Activated CD4-positive, alpha-beta T cell treated with anti-CD3 and anti-CD28 coated beads, Interleukin-10, Interleukin-2, amounts not matched to agents 100 ng/mL and 50 ng/mL, durations not matched to agents 16 hours and 8 hours (primary cell): ENCODE measurements at places on chromosomes 4 and X.

DNA sequence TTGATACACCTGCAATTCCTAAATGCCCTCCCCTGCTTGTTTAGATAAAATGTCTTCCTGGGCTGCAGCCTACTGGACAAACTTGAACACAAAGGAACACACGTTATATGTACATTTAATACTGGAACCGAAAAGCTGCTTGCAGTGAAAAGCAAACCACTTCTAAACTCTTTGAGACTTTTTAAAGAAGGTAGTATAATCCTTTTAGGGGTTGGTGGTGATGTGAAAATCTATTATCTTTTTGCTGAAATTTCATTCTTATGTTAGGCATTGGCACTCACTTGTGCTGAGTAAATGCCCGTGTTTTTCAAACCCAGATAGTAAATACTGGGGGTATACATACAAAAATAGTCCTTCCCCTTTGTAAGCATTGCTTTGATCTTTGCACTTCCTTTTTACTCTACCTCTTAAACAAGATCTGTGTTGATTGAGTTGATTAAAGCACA lies 2.2 kb downstream of the NFKB1 start:
- peak; percentile 31 for DNase-seq

- no peak for DNase-seq
Measured at GRCh38 chr4:163707873-163708272, 213.4 kb downstream of the TMA16 start.

- no peak for DNase-seq
Measured at GRCh38 chr4:168805341-168805740, 204.7 kb downstream of the CBR4 start.

DNA sequence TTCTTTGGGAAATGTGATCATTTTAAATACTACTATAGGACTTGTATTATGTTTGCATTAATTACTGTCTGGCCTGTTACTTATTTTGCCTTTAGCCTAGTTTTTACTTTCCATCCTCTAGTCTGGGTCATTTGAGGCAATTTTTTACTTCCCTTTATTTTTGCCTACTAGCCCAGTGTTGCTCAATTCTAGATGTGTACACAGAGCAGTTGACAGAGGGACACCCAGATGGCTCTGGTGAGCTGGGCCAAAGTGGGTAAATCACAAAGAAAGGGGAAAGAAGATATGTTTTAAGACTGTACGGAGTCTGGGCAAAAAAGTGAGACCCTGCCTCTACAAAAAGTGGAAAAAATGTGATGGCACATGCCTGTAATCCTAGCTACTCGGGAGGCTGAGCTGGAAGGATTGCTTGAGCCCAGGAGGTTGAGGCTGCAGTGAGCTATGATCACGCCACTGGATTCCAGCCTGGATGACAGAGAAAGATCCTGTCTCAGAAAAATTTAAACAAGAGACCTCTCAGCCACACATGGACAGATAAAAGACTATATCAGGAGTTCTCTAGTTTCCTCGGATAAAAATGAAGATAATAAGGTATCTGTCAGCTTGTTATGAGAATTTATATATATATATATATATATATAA lies 35.7 kb downstream of the APOO start:
- DNase-seq = no peak

GRCh38 chr4:27085396-27085795 lies 224.8 kb downstream of the STIM2 start:
- no peak for DNase-seq

- peak; percentile 50 for DNase-seq
Measured at GRCh38 chr4:98474408-98474844, 184.0 kb downstream of the TSPAN5 start.

DNA sequence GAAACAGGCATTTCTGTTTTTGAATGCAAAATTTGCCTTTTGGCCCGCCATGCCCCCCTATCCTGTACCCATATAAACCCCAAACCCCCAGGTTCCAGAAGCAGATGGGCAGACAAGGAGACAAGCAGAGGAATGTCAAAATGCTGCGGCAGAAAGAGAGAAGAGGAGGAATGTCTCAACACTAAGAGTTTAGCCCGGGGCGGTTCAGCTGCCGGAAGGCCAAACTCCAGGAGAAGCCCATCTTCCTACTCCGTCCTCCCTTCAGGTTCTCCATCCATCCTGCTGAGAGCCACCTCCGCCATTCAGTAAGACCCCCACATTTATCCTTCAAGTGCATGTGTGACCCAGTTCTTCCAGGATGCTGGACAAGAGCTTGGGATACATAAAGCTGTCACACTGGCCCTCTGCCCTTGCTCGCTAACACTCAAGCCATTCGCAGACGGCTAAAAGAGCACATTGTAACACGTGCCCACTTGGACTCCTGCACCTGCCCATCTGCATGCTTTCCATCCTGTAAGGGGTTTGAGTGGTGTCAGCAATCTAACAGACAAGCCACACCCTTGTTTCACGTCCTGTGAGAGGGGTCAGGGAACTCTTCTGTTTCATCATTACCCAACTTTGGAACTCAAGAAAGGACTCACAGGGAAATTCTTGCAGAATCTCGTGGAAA lies 31.3 kb downstream of the TLR10 start:
- DNase-seq = no peak

GRCh38 chr4:140239311-140239710 lies 85.3 kb upstream of the MAML3 start:
- no peak for DNase-seq

DNA sequence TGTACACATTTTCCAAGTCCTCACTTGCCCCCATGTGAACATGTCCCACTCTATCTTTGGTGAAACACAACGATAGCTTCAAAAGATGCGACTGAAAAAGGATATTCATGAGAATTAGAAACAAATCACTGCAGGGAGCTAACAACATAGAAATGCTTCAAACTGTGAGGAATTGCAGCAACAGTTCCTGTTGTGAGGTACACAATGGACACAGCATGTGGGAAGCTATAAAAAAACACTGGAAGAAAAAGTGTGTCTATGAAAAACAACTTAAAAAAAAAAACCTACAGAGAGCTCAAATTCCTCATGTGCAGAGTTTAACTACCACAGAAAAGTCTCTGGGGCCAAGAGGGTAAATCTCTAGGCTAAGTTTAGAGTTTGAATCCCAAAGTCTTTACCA lies 51.6 kb upstream of the BLTP1 start:
- no peak for DNase-seq

DNA sequence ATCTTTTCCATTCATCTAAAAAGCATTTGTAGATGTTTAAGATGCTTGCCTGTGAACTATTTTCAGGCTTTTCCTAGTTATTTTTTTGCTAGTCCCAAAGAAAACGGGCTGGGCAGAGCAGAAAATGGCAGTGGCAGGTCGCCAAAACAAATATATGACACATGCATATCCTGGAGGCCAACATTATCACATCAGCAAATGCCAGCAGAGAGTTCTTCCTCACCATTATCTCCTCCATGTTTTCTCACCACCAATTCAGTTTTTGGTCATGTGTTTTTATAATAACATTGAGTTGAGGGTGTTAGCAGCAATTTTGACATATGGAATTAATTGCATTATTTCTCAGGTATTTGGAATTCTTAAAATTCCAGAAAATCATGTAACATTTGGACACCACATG lies 97.9 kb upstream of the EOLA2 start:
- DNase-seq = no peak

DNA sequence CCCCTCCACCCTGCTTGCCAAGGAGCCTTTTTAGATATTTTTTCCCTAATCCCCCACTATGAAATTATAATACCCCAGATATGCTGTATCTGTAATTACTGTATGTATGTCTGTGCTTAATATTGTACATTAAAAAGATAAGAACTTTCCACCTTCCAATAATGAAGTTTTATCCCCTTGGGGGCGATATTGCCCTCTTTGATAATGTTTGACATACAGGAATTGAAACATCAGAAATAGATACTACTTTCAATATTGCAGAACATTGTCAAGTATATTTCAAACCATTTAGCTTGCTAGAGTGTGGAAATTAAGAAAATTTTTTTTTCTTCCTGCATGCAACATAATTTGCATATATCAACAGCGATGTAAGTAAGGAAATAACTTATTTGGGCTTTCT lies 58.9 kb downstream of the NAF1 start:
- peak; percentile 21 for DNase-seq

- peak; percentile 4 for DNase-seq
Measured at GRCh38 chrX:130851569-130851968, 51.4 kb downstream of the ENOX2 start.

DNA sequence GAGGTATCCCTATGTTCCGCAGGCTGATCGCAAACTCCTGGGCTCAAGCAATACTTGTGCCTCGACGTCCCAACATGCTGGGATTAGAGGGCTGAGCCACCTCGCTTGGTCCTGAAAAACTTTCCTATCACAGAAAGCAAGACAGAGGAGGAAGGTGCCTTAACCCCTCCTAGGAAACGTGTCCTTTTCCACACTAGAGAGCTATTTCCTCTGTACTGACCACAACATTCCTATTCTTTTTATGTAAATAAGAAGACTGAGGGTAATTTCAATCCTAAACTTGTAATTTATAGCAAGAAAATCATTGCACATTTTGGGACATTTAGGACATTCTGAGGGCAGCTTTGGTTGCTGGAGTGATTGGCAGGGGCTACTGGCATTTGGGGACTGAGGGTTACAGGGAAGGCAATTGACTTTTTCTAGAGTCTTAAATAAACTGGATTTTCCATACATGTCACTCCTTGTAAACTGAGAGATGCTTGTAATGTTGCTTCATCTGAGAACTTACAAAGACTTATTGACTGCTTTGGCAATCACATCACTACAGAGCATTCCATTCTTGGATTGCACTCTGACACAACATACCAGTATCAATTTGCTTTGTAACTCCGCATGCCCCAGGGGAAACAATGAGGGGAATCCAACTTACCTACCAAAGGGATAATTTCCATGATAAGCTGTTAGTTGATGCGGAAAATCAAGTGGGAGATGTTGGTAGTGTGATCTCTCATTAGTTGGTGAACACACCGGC lies 15.6 kb downstream of the XAGE3 start:
- no peak for DNase-seq

GRCh38 chr4:55004831-55005230 lies 120.6 kb downstream of the KDR start:
- DNase-seq = no peak
